Caco-2 (cell line): ENCODE measurements at places on chromosomes 1 and 21. TPM values are rescaled to one million over a fixed set of nuclear protein-coding genes. Genes with fewer than 3 reads are reported as not detected.

DNA sequence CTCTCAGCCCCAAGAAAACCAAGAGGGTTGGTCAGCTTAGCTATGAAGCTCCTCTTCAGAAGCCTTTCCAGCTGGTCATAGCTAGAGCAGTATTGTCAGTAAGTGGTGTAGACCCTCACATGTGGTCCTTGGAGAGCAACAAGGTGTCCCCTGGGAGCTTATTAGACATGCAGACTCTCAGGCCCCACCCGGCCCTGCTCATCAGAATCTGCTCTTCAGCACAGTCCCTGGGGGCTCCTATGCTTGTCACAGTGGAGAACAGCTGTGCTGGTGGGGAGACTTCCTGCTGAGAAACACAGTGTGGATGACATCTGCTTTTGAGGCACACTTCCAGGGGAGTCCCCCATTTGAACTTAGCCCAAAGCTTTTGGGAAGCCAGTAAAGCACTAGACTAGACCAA lies 21.9 kb upstream of the NEK2 start:
- no peaks in the 10 kb centered on the region for H3K36me3 ChIP-seq
- H3K4me3 ChIP-seq, result no peak overlapping the region
- no peak overlapping the region for H3K27ac ChIP-seq
- no peaks in the 10 kb centered on the region for H3K27me3 ChIP-seq
- DNase-seq, result no peak
- 0 out of 2 replicates have a peak, but pooled peaks cover 5% of the 10 kb centered on the region for H3K4me1 ChIP-seq

NRAS gene
- total RNA-seq, result 38.2 and 39.9 TPM in 2 replicates

- H3K27me3 ChIP-seq, result no peaks in the 10 kb centered on the region
- H3K36me3 ChIP-seq, result no peaks in the 10 kb centered on the region
- H3K4me1 ChIP-seq, result no peaks in the 10 kb centered on the region
Observed at GRCh38 chr1:96837781-96838216, 116.2 kb downstream of the PTBP2 start.

- no peak overlapping the region for H3K27ac ChIP-seq
- DNase-seq, result no peak
- no peaks in the 10 kb centered on the region for H3K27me3 ChIP-seq
- no peaks in the 10 kb centered on the region for H3K4me1 ChIP-seq
- no peaks in the 10 kb centered on the region for H3K36me3 ChIP-seq
Observed at GRCh38 chr1:204888294-204888693, 17.6 kb downstream of the NFASC start.

- no peak for DNase-seq
- H3K27ac ChIP-seq, result no peak overlapping the region
- H3K27me3 ChIP-seq, result no peaks in the 10 kb centered on the region
Observed at GRCh38 chr1:26539722-26540121, 10.2 kb downstream of the RPS6KA1 start.

DNA sequence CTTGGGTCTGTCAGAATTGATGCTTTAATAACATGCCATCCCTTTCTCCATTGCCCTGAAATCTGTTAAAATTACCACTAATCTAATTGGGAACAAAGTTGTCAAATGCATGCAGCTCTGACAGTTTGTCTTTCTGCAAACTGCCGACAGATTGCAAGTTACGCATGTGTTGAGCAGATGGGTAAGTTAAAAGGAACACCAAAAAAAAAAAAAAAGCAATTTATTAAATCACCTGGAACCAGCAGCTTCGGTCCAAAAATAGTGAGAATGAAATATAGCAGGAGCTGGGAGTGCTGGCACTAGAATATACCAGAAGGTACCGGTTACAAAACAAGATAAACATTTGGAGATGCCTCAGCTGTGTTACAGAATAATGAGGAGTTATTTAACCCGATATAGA lies 149.6 kb upstream of the C1orf87 start:
- H3K36me3 ChIP-seq, result no peaks in the 10 kb centered on the region
- no peaks in the 10 kb centered on the region for H3K27me3 ChIP-seq
- H3K27ac ChIP-seq, result no peak overlapping the region
- no peak overlapping the region for H3K4me3 ChIP-seq
- DNase-seq, result no peak

- no peaks in the 10 kb centered on the region for H3K27me3 ChIP-seq
- H3K4me3 ChIP-seq, result no peak overlapping the region
- H3K4me1 ChIP-seq, result peaks cover 7% of the 10 kb centered on the region; the same call in 1 of the 2 replicates
- H3K36me3 ChIP-seq, result no peaks in the 10 kb centered on the region
- no peak overlapping the region for H3K27ac ChIP-seq
- no peak for DNase-seq
Observed at GRCh38 chr1:205073511-205073910, 10.7 kb downstream of the TMEM81 start.

DNA sequence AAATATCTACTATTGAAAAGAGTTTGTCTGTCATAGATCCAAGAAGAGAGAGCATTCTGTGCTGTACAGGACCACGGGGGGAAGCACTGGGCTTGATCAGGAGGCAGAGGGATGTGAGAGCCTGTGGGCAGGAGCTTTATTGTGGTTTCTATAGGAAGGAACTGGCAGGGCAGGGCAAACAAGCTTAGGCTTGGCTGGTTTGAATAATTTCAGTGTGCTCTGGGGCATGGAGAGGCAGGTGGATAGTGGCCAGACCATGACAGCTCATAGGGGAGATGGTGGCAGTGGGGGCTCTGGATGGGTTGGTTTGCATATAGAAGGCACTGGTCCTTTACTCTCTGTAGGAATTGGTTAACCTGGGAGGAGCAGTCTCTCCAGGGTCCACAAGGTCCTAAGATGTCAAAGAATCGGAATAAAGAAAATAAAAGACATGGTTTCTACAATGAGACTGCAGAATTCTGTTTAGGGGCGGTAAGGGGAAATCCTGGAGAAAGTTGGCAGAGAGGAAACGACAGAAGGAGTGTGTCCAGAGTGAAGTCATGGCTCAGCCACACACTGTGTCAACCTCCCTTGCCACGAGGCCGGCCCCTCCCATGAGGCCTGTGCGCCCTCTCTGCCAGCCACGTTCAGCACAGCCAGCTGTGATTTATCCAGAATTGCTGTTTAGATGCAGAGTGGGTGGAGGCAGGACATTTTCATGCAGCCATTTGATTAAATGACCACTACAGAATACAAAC lies 81.7 kb upstream of the PGBD5 start:
- no peaks in the 10 kb centered on the region for H3K27me3 ChIP-seq
- no peak overlapping the region for H3K27ac ChIP-seq
- no peak overlapping the region for H3K4me3 ChIP-seq

DNA sequence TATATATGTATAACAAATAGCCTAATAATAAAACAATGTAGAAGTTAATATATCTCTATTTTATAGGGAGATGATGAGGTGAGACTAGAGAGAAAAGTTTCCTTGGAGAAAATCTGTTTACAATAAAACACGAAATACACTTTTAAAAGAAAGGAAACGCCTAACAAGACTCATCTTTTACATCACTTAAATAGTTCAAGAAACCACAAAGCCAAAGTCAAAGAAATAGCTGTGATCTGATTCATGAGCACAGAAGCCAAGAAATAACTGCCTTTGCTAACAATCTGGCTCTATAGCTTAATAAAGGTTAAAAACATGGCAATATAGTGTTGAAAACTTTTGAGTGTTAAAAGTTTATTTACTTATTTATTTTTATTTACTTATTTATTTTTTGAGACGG lies 61.5 kb downstream of the TOR3A start:
- no peaks in the 10 kb centered on the region; the same call in 1 of the 2 replicates for H3K36me3 ChIP-seq
- DNase-seq, result no peak
- no peaks in the 10 kb centered on the region for H3K27me3 ChIP-seq
- no peak overlapping the region for H3K27ac ChIP-seq
- peaks cover 13% of the 10 kb centered on the region; the same call in 1 of the 2 replicates for H3K4me1 ChIP-seq

- H3K4me3 ChIP-seq, result no peak overlapping the region
- no peaks in the 10 kb centered on the region for H3K36me3 ChIP-seq
Observed at GRCh38 chr1:233459968-233460367, 132.4 kb downstream of the MAP3K21 start.

- H3K27ac ChIP-seq, result no peak overlapping the region
- no peaks in the 10 kb centered on the region for H3K4me1 ChIP-seq
- no peak overlapping the region for H3K4me3 ChIP-seq
Observed at GRCh38 chr1:209707308-209707707, 2.7 kb downstream of the HSD11B1 start.

OLFML2B gene
- total RNA-seq, result 0.43 and 0.56 TPM in 2 replicates

DNA sequence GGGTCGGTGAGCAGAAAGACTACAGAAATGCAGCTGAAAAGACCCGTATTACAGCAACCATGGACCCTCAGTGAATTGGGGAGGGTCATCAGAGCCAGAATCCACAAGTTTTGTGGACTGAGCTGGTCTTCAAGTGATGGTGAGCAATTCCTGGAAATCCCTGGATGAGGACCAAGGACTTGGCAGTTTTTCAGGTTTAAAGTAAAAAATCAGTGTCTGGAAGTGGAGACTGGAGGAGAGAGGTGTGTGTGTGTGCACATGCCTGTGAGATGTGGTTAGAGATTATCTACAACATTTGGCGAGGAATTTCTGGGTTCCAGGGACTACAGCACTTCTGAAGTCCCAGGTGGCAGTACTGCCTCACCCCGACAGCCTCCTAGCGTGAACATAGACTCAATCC lies 56.4 kb downstream of the KIRREL1 start:
- no peak for DNase-seq
- H3K4me3 ChIP-seq, result no peak overlapping the region
- H3K36me3 ChIP-seq, result no peaks in the 10 kb centered on the region
- no peaks in the 10 kb centered on the region for H3K27me3 ChIP-seq
- peaks cover 7% of the 10 kb centered on the region; the same call in 1 of the 2 replicates for H3K4me1 ChIP-seq
- H3K27ac ChIP-seq, result no peak overlapping the region

- no peak for DNase-seq
- no peaks in the 10 kb centered on the region for H3K4me1 ChIP-seq
- H3K36me3 ChIP-seq, result no peaks in the 10 kb centered on the region
- no peak overlapping the region for H3K27ac ChIP-seq
- no peaks in the 10 kb centered on the region for H3K27me3 ChIP-seq
Observed at GRCh38 chr1:61287734-61288133, 205.4 kb downstream of the NFIA start.

DNA sequence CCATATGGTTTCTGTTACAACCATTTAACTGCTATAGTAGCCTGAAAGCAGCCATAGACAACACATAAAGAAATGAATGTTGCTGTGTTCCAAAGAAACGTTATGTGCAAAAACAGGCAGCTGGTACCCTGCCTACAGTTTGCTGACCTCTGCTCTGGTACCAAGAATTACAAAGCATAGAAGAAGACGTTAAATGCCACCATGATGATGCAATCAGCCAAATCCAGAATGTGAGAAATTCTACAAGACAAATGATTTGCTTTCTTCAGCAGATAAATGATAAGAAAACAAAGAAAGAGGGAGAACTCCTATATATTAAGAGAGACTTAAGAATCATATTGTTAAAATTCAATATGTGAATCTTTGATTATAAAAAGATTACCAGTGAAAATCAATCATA lies 97.8 kb upstream of the PDE4B start:
- no peak overlapping the region for H3K4me3 ChIP-seq
- no peak overlapping the region for H3K27ac ChIP-seq
- H3K36me3 ChIP-seq, result no peaks in the 10 kb centered on the region
- H3K27me3 ChIP-seq, result no peaks in the 10 kb centered on the region
- H3K4me1 ChIP-seq, result no peaks in the 10 kb centered on the region

DNA sequence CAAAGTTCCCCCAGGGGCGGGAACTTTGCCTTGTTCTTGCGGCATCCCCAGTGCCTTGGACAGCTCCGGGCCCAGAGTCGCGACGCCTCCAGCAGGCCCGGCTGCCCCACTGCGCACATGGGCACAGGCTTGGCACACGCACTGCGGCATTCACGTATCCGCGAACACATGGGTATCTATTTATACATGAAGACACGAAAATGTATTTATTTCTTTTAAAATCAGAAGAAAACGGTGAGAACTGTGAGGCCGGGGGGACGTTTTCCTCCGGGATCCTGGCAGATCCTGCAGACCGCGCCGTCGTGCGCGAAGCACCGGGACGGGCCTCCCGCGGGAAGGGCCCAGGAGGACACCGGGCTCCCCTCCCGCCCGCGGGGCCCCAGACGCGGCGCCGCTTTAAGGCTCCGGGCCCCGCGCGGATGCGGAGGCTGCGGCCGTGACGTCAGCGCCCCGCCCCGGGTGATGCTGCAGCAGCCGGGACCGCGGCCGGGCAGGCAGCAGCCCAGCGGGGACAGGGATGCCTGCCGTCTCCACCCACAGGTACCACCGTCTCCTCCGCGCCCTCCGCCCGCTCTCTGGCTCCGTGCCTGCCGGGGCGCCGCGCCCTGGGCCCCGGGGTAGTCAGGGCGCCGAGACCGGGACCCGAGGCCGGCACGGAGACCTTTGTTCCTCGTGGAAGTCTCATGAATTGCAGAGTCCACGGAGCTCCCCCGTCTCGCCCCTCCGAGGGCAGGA lies at the start of gene SLC45A1:
SLC45A1 (plus strand) TSS at position 468 of the 735 bp plus-strand sequence. CDS start 6,216 bp downstream, outside the sequence.
- H3K4me3 ChIP-seq, result peak within 1 kb of the TSS; percentile 37
- DNase-seq, result peak; percentile 71
- H3K27me3 ChIP-seq, result no peaks in the 10 kb centered on the region
- peaks cover 13% of the 10 kb centered on the region; the same call in 1 of the 2 replicates for H3K4me1 ChIP-seq
- no peak within 1 kb of the TSS for H3K27ac ChIP-seq
- H3K36me3 ChIP-seq, result no peaks in the 10 kb centered on the region
